Epithelial cell of umbilical artery (primary cell): ENCODE measurements at places on chromosomes 16 and 17. TPM values are rescaled to one million over a fixed set of nuclear protein-coding genes. Genes with fewer than 3 reads are reported as not detected.

SLC6A2 gene
- total RNA-seq: not detected in 2 replicates

PHAF1 gene
- 7.8 and 10.8 TPM in 2 replicates for total RNA-seq

SRCIN1 gene
- total RNA-seq: 0.32 TPM in 1 of 2 replicates, not detected in the other

RNF222 gene
- total RNA-seq: not detected in 2 replicates

CEP112 gene
- 7.5 and 10.0 TPM in 2 replicates for total RNA-seq

ABCA10 gene
- total RNA-seq: 0.32 and 1.1 TPM in 2 replicates

WNK4 gene
- 0.32 and 0.76 TPM in 2 replicates for total RNA-seq

CTRB2 gene
- not detected in 2 replicates for total RNA-seq

BAHCC1 gene
- 1.7 and 3.9 TPM in 2 replicates for total RNA-seq
